ENCODE measurements at places on chromosomes 7 and 10.

GRCh38 chr7:138564365-138564764 lies 104.3 kb downstream of the TRIM24 start:
- no peak for DNase-seq

- DNase-seq: no peak
Measured at GRCh38 chr10:62166331-62167131, 102.1 kb downstream of the RTKN2 start.

- no peak for DNase-seq
Measured at GRCh38 chr10:103814626-103815370, 40.6 kb downstream of the SH3PXD2A start.

DNA sequence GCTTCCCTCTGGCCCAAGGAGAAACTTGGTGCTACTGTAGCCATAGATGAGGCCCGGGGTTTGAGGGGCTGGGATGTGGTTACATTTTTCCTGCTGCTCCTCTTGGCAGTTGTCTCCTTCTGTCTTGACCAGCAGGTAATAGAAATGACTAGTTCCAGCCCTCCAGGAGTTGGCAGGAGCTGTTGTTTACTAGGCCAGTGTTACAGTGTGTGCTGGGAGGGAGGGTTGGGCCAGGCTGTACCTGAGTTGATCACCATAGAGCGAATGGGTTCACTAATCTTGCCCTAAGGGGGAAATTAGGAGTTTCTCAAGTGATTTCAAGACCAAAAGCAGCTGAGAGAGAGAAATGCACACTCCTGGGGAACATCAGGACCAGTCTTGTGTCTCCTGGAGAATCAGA lies 34.9 kb downstream of the PAX2 start:
- no peak for DNase-seq

- DNase-seq: no peak
Measured at GRCh38 chr10:89625041-89625765, 19.8 kb downstream of the PANK1 start.

DNA sequence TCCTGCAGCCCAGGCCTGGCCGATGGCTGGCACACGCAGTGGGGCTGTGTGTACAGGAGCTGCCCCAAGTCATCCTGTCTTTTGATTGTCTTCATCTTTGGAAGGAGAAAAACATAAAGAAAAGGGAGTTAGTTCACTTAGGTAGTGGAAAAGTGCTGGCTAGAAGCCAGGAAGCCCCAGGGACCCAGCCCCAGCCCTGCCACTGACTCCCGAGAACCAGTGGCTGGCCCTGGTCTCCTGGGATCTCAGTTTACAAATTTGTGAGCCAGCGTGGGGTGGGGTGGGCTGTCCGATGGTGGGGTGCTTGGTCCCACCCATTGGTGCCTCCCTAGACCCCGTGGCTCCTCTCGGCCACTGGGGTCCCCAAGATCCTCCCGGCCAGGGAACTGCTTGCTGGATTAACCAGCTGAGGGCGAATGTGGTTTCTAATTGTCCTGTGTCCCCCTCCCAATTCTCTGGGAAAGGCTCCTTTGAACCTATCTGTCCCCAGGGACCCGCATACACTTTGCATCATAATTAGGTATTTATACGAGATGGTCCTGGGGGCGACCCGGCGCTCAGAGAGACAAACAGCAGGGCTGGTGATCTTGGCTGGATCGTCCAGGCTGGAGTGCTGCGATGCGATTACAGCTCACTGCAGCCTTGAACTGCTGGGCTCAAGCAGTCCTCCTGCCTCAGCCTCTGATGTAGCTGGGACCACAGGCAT lies 16.3 kb upstream of the CHST12 start:
- no peak for DNase-seq
